CD4-positive, alpha-beta T cell treated with Interleukin-2 at 100 ng/mL for 4 hours (primary cell): ENCODE measurements at places on chromosomes 16 and 17.
A peak's percentile ranks its signal among the peaks of the same experiment; 100 is the strongest.

DNA sequence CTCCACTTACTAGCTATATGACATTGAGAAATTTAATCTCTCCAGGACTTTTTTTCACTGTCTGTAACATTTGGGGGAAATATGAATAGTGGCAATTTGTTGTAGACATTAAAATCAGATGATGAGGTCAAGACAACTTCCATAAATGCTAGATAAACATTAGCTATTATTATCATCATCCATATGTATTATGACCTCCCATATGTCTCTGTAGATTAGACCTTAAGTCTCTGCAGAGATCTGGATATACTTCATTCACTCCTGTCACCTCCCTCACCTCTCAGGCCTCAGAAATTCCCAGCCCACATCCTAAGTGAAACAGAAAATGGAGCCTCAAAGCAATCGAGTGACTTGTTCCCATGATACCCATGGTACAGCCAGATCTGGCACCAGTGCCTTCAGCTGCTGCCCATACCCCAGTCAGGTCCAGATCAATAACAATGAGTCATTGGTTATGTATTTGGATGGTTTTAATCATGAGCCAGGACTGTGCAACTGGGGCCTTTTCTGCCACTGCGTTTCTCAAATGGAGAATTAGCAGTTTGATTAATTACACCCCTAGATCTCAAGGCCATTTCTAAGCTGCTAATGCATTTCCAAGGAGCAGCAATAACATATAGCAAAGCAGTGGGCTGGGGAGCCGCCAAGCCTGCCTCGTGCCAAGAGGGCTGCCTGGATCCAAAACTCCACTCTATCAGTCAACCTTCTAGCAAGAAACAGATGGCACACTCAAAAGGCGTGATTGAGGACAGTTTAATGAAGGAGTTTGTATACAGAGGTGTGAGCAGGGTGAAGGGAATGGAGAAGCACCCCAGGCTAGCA is 2.6 kb upstream of the FDXR start:
- DNase-seq: no peak

DNA sequence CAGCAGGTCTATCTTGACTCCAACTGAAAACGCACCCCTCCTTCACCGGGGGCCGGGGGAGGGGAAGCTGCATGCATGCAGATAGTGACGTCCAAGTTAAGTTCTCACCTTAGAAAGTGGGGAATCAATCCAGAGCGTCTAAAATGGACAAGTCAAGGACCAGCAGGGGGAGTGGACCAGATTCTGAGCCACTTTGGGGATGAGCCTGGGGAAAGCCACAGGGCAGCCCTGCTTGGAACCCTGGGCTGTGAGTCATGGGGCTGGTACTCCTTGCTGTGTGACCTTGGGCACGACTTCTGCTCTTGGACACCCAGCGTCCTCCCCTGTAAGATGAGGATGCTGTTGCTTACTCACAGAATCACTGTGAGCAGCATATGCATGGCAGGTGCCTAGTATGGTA is 9.1 kb downstream of the TNFRSF13B start:
- no peak for DNase-seq

DNA sequence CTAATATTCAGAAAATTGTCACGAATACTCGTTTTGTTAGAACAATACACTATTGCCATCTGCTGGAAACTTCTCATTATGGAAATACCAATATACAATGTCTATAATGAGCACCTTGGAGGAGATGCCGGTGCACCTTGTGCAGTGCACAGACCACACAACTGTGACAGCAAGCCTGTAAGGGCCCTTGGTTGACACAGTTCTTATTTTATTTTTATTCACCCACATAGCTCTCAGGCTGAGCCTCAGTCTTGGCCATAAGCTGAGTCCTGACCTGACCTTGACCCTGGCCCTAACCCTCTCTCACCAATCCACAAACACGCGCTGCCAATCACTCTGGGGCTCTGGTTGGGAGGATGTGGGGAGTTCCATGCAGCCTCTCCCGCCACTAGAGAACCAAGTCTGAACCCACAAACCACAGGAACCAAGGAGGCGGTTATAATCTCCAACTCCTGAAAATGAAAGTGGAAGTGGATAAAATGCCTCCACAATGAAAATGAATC is 7.6 kb downstream of the AIPL1 start:
- peak; percentile 38 for DNase-seq

DNA sequence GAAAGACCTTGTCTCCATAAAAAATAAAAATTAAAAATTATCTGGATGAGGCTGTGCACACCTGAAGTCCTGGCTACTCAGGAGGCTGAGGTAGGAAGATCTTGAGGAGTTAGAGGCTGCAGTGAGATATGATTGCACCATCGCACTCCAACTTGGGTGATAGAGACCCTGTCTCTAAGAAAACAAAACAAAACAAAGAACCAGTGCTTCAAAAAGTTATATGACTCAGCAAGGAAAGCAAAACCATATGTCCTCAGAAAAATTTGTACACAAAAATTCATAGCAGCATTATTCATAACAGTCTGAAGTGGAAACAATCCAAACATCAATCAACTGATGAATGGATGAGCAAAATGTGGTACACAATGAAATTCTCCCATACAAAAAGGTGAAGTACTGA is 48.9 kb downstream of the SLFN5 start:
- no peak for DNase-seq

DNA sequence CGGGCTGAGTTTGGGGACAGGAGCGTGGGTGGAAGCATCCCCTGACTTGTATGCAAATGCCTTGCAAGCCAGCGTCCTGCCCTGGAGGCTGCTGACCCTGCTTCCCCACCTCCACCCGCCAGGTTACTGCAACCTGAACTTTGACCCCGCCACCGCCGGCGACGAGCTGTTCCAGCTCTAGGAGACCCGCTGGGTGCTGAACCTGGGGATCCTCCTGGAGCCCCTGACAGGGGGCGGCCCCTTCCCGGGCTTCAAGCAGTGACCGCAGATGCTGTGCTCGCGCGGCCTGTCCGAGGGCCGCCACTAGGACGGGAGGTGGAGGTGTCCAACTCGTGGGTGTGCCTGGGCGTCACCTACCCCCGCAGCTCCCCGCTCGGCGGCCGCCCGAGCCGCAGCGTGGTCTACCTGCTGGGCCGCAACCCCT is 10.7 kb upstream of the SLC16A5 start:
- no peak for DNase-seq
